ENCODE measurements at places on chromosomes 7 and 10.

- DNase-seq: peak; percentile 70
These were observed 11.3 kb downstream of the C10orf105 start for GRCh38 chr10:71708301-71708703.

GRCh38 chr7:132097550-132098134 lies 478.6 kb downstream of the PLXNA4 start:
- no peak for DNase-seq

DNA sequence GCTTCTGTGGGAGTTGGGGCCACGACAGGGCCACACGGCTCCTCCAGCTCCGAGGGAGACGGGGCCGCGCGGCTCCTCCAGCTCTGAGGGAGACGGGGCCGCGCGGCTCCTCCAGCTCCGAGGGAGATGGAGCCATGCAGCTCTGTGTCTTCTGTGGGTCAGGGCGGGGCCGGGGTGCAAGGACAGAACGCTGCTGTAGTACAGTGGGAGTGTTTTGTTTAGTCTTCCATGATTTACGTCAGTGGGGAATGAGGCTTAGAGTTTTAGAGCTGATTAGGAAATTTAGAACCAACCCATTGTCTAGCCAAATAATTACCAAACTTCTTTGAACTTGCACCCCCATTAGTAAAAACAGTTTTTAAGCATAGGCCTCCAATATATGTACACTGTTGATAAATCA lies 32.9 kb upstream of the PRKAR1B start:
- no peak for DNase-seq

GRCh38 chr7:51927738-51928137 lies 611.1 kb upstream of the COBL start:
- no peak for DNase-seq

GRCh38 chr7:32892521-32893206 lies 1.1 kb upstream of the KBTBD2 start:
- DNase-seq: peak; percentile 48

- no peak for DNase-seq
These were observed 8.1 kb downstream of the CYP26A1 start for GRCh38 chr10:93081834-93082233.
